GM20000 (cell line): ENCODE measurements at places on chromosomes 4 and X.

DNA sequence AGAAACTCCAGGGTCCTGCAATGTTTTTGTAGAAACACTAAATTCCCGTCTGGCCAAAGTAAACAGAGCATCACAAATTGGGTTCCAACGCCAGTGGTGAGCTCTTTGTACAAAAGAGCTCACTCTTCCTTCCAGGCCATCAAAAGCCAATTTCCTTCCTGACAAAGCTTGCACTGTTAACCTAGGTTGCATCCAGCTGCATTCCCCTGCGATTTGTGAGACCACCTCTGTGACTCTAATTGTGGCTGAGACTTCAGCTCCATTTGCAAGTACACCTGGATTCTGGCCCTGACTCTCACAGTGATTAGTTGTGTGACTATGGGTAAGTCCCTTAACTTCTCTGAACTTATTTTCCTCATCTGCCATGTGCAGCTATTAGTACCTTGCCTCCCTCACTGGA, 212.5 kb upstream of the CXorf66 start:
- DNase-seq = no peak

DNA sequence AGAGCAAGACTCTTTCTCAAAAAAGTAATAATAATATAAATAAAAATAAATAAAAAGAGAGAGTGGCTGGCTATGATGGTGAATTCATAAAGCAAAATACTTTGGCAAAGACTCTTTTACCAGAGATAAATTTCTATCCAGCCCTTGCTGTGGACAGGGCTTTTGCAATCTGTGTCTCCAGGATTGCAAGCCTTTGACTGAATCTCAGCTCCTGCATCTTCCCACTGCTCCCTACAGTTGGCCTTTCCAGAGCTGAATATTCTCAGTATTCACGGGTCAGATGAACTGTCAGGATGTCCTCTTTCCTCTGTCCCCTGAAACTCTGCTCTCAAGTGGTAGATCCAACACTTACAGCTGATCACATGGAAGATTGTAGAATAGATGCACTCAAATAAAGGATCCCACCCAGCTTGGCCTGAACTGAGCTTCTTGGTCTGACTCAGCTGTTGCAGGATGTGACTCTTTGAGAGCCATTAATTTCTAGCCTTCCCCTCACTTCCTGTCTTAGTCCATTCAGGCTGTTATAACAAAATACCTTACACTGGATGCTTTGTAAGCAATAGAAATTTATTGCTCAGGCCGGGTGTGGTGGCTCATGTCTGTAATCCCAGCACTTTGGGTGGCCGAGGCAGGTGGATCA, 123.4 kb upstream of the GUCY1A1 start:
- DNase-seq = peak; percentile 11

- no peak for DNase-seq
These were observed 26.7 kb downstream of the C4orf54 start for GRCh38 chr4:99630857-99631360.

DNA sequence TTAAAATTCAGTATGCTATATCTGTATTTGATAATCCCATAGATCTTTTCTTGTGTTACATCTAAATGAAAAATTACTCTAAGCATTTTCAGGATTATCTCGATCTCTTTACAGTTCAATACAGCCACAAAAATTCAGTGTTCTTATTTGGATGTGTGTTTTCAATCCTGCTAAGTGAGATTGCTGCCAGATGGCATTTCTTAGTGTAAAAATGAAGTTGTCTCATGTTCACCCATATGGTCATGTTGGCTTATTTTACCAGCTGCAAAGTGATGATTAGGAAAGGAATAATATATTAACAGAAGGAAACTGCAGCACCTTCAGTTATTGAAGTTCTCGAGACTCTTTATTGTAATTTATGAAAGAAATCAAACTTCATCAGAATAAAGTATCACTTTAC, 12.1 kb upstream of the FAM47A start:
- DNase-seq = no peak

DNA sequence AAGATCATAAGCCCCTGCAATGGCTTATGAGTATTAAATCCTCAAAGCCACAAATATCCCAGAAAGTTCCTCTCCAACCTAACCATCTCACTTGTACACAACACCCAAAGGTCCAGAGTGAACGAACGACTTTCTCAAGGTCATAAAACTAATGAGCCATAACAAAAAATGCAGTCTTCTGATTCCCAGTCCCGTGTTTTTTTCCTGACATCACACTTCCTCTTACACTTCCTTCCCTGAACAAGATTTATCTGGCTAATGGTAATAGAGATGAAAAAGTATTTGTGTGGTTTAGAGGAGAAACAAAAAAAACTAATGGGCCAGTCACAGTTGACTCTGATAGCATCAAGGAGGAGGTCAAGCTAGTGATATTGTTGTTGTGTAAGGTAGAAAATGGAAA, 99.5 kb upstream of the KLHL13 start:
- DNase-seq = no peak

GRCh38 chrX:1581132-1581531, 10.3 kb upstream of the AKAP17A start:
- DNase-seq = peak; percentile 63

- peak; percentile 22 for DNase-seq
These were observed 8.7 kb downstream of the SMIM10 start for GRCh38 chrX:134999469-134999868.
